ENCODE measurements at places on chromosomes 3 and 15.
A peak's percentile ranks its signal among the peaks of the same experiment; 100 is the strongest.

DNA sequence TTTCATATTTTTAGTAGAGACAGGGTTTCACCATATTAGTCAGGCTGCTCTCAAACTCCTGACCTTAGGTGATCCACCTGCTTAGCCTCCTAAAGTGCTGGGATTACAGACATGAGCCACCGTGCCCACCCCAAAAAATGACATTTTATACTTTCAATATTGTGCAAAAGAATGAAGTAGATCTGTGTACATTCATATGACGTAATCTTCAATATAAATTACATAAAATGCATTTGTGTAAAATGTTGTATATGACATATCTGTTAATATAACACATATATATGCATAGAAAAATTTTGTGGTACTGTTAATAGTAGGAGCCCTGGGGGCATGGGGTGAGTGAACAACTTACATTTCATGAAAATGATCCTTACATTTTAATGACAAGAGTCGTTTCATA lies 71.7 kb downstream of the RYR3 start:
- DNase-seq: no peak

DNA sequence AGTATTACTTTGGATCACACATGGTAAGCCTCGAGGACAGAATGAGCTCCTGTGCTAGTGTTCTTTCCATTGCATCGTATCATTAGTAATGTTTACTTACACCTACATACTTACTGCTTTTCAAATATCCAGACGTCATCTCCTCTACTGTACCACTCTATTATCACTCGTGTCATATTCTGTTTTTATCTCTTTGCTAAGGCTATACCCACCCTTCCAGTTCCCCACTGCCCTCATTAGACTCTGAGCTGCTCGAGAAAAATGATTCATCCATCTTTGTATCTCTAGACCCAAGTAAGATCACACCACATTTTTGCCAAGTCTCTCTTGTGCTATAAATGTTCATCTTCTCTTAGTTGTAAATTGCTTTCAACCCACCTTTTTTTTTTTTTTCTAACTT lies 245.7 kb downstream of the TIGIT start:
- DNase-seq: no peak

DNA sequence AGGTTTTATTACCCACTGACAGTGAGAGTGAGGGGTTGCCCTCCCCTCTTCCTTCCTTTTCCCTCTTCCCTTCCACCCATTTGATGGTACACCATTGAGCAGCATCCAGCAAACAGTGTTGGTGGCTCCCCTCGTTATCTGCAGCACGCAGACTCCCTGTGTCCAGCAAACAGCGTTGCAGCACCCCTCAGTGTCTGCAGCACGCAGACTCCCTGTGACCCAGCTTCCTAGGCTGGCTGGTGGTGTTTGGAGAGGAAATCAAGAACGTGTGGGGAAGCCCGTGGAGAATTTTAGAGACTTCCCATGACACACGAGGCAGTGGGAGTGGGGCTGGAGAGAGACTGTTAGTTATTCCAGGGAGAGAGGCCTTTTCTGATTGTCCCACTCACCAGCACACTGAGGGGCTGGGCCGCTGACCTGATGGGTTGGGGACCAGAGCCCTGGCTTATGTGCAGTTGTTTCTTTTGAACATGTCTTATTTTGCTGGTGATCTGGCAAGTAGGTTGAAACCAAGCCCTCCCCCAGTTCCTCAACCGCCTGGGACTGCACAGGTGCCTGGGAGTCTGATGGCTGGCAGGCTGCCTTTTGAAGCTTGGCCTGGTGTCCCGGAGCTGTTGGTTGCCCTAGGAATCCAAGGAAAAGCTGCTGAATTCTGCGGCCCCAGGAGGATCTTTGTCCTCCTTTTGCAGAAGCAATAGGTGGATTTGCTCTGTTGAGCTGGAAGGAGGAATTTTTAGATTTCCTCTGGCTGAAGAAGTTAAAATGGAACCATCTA lies 19.0 kb downstream of the APBA2 start:
- no peak for DNase-seq

- DNase-seq: no peak
Measured at GRCh38 chr3:9110316-9110715, 139.1 kb downstream of the SRGAP3 start.

GRCh38 chr3:78698431-78698830 lies 1069.4 kb downstream of the ROBO1 start:
- no peak for DNase-seq

- no peak for DNase-seq
Measured at GRCh38 chr3:146777941-146778340, 172.8 kb upstream of the PLSCR5 start.

- DNase-seq: no peak
Measured at GRCh38 chr3:150495563-150496168, 50.6 kb downstream of the SERP1 start.

- peak; percentile 29 for DNase-seq
Measured at GRCh38 chr3:51371943-51372557, 13.0 kb upstream of the MANF start.

DNA sequence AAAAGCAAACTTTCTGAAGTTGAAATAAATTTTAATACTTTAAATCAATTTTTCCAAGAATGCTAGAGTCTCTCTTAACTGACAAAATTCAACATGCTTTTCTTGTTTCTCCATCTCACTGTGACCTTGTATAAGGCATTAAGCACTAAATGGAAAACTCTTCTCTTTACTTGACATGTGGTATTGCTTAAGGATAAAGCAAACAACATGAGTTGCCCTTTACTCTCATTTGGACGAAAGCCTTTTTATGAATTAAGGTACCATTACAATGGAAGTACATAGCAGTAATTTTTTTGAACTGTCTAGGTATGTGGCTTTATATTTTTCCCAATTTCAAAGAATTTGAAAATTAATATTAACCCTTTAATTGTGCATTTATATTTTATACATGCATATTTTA lies 1.4 kb downstream of the STRIT1 start:
- DNase-seq: no peak

- no peak for DNase-seq
Measured at GRCh38 chr3:125189378-125190165, 23.0 kb downstream of the SLC12A8 start.

- no peak for DNase-seq
Measured at GRCh38 chr3:48268936-48269561, 28.1 kb downstream of the ZNF589 start.

- DNase-seq: no peak
Measured at GRCh38 chr3:57393977-57394376, 101.5 kb upstream of the ASB14 start.
